ENCODE measurements at places on chromosomes 13 and 19.

- DNase-seq, result no peak
Measured at GRCh38 chr19:47766670-47767069, 11.8 kb upstream of the SELENOW start.

DNA sequence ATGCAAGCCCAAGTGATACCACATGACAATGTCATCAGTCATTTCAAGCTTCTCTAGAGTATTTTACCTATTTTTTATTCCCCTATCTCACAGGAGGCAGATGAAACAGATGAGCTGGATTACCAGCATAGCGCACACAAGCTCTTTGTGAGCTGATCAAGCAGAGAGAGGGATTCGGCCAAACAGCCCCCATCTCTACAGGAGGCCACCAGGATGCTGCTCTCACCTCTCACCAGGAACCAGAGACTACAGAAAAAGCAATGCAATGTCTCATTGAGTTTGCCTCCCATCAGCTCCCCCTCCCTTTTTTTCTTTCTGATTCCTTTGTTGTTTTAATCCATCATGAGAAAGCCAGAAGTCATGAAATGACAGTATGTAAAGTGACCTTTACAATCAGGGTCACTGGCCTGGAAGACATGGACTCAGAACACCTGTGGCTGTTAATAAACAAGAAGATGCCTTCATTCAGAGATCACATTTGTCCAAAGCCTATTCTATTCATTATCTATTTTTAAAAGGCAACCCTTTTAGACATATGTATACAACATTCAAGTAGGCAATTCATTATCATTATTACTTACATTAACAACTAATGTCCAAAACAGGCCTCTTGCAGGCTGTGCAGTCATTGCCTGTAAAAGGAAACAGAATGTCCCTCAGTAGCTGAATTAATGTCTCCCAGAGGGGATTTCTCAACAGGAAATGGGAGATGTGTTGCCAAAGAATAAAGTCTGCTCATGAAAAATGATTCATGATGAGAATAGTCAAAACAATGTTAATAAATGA lies 656.6 kb downstream of the TBC1D4 start:
- DNase-seq, result no peak

GRCh38 chr13:52862358-52863206 lies 14.1 kb upstream of the PCDH8 start:
- peak; percentile 51 for DNase-seq

GRCh38 chr13:83332751-83333150 lies 549.5 kb downstream of the SLITRK1 start:
- DNase-seq, result no peak

DNA sequence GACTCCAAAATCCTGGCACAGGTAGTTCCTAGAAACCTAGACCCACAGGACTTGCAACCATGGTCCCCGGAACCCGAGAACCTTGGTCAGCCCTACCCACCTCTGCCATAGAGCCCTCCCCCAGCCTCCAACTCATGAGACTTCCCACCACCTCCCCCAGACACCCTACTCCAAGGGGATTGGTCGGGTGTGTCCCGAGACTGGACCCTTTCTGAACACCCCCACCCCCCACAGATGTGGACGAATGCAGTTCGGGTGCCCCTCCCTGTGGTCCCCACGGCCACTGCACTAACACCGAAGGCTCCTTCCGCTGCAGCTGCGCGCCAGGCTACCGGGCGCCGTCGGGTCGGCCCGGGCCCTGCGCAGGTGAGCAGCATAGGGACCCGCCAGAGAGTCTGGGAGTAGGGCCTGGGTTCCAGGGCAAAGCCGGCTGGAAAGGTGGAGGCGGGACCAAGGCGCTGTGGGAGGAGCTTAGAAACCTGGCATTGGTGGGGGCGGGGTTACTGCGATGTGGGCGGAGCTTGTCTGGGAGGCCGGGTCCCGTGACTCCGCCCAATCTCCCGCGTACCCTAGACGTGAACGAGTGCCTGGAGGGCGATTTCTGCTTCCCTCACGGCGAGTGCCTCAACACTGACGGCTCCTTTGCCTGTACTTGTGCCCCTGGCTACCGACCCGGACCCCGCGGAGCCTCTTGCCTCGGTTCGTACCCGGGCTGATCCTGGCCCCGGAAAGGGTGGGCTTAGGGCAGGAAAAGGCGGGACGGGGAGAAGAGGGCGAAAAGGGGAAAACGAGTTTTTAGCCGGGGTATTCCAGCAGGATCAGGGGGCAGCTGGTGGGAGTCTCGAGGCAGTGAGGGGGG lies 11.9 kb downstream of the LTBP4 start:
- peak; percentile 77 for DNase-seq

- DNase-seq, result peak; percentile 85
Measured at GRCh38 chr19:12825254-12826131, 8.9 kb downstream of the RTBDN start.

GRCh38 chr13:33640832-33641231 lies 177.1 kb upstream of the RFC3 start:
- DNase-seq, result no peak

DNA sequence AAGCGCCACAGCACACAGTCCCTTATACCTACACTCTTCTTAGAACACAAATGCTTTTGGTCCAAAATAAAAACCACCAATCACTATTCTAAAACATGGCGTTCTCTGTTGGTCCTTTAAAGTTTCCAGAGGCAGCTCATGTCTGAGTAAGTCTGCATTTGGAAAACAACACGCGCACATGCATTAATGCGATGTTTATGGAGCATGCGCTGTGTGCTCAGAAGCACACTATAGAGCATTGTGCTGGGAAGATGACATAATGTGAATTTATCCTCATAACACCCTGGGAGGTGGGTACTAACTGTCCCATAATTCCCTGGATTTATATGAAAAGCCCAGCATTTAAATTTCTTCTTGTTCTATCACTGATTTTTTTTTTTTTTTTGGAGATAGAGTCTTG lies 10.7 kb downstream of the ZNF682 start:
- no peak for DNase-seq

DNA sequence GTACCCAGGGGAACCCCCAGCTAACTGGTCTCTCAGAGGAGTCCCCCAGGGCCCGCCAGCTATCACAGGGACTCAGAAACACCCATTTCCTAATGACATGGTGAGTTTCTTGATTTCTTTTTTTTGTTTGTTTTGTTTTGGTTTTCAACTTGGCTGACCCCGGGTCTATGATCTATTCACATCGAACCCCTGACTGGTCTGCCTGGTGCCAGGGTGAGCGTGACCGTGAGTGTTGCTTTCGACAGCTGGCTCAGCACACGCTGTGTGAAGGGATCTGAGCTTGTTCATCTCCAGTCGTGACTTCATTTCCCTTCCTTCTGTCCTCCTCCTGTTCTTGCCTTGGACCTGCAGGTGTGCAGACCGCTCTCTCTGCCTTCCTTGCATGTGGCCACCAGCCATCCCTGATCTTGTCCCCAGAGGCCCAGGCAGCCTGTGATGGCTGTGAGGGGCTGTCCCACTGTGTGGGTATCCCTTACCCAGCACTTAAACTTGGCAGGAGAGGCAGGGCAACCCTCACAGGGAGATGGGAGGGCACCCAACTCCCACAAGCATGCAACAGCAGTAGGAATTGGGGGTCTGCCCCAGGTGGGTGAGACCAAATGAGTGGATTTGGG lies 26.2 kb downstream of the TMEM161A start:
- no peak for DNase-seq

- DNase-seq, result no peak
Measured at GRCh38 chr13:107244241-107244640, 676.3 kb upstream of the ARGLU1 start.

DNA sequence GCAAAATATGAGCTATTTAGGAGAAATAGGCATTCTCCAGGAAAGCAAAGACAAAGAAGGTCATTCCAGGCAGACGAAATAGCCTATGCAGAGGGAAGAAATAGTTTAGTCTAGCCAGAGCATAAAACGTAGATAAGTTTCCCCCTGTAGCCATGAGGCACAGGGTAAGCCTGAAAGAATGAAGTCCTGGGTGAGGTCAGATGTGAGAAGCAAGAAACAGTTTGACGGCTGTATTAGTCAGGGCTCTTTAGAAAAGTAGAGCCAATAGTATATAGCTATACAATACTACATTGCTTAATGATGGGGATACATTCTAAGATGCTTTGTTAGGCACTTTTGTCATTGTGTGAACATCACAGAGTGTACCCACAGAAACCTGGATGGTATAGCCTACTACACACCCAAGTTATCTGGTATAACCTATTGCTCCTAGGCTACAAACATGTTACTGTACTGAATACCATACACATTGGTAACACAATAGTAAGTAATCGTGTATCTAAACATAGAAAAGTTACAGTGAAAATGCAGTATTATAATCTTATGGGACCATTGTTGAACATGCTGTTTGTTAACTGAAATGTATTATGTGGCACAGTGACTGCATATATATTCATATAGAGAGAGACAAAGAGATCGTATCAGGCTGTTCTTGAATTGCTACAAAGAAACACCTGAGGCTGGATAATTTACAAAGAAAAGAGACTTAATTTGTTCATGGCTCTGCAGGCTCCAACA lies 59.3 kb upstream of the WDFY2 start:
- DNase-seq, result no peak

- DNase-seq, result no peak
Measured at GRCh38 chr13:100510208-100510957, 78.2 kb downstream of the GGACT start.
